ENCODE measurements at places on chromosomes 6 and 20. TPM values are rescaled to one million over a fixed set of nuclear protein-coding genes. Genes with fewer than 3 reads are reported as not detected.
A peak's percentile ranks its signal among the peaks of the same experiment; 100 is the strongest.

- peak; percentile 18 for DNase-seq
Measured at GRCh38 chr6:140871911-140872310, 1260.8 kb upstream of the GJE1 start.

Gene COL21A1
- 0.06 TPM for total RNA-seq

Gene OPRL1
- total RNA-seq: 0.51 TPM

- no peak for DNase-seq
Measured at GRCh38 chr6:64712606-64713005, 994.4 kb downstream of the EYS start.

Gene SCRT2
- not detected for total RNA-seq

- no peak for DNase-seq
Measured at GRCh38 chr6:154012852-154013251, 26.2 kb upstream of the OPRM1 start.

DNA sequence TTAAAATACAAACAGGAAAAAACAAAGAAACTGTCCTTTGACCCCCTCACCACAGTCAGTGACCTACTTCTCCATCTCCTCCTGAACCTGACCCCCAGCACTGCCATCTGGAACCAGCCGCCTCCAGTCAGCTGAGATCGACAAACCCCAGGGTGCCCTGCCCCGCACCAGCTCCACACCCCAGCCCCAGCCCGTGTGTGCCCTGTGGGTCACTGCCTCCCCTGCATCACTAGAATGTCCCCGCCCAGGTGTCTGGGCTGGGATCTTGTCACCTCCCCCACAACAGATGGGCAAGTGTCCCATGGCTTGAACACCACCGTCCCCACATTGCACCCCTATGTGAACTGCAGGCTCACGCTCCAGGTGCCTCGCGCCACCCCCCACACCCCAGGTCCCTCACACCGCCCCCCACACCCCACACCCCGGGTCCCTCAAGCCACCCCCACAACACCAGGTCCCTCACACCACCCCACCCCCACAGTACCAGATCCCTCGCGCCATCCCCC, 13.3 kb downstream of the TAF4 start:
- no peak for DNase-seq

- no peak for DNase-seq
Measured at GRCh38 chr20:36454698-36455427, 86.5 kb upstream of the MYL9 start.

DNA sequence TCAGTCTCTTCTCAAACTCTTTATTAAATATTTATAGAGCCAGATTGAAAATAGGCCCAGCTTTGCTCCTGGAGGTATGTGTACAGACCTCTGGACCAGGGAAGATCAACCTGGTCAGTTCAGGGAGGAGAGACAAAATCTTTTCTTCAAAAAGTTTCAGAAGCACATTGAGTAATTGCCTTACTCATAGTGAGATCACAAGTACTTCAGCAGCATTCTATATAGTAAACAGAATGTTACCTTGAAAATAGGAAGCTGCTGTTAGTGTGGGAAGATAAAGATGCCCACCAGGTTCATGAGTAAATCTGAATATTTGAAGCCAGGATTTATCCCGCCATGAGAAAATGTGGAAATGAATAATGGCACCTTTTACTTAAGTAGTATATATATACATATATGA, 665.9 kb upstream of the CITED2 start:
- DNase-seq: no peak

DNA sequence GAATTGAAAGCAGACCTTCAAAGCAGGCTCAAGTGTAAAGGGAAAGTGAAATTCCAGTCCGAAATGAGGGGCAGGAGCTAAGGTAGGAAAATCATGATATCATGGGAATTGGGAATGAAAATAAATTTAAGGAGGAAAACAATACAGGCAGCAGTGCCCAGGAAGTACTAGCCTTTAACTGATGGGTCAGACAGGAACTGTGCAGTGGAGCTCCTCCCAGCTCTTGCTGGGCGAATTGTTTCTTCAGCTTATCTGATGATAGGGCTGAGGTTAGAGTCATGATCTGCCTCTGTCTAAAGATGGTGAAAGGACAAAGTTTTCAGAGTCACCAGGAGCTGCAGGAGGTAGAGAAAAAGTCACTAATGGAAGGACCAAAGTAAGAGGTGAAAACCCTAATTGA, 457.9 kb upstream of the PTCHD4 start:
- DNase-seq: peak; percentile 6

Gene RSPO3
- total RNA-seq: not detected

Gene LTB
- not detected for total RNA-seq

GRCh38 chr6:143098054-143098671, 37.5 kb downstream of the AIG1 start:
- DNase-seq: no peak

DNA sequence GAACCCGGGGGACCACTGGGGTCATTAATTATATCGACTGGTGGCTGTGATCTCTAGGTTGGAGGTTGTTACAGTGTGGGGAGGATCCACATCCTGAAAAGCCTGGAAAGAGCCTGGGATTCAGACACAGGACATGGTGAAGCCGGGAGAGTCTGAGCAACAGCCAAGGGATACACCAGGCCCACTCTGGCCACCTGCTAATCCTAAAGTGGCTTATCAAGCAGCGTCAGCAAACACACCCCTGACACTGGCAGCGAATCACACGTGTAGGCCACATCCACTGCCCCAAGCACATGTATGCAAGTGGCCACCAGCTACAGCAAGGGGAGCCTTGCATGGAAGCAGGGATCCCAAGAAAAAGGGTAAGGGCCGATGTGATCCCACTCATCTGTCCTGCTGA, 41.0 kb downstream of the GFOD1 start:
- DNase-seq: no peak

- DNase-seq: no peak
Measured at GRCh38 chr6:148971031-148971927, 224.4 kb downstream of the UST start.

- DNase-seq: no peak
Measured at GRCh38 chr20:8807480-8808201, 261.2 kb upstream of the PLCB4 start.

- DNase-seq: no peak
Measured at GRCh38 chr6:130882370-130882769, 55.2 kb downstream of the SMLR1 start.

DNA sequence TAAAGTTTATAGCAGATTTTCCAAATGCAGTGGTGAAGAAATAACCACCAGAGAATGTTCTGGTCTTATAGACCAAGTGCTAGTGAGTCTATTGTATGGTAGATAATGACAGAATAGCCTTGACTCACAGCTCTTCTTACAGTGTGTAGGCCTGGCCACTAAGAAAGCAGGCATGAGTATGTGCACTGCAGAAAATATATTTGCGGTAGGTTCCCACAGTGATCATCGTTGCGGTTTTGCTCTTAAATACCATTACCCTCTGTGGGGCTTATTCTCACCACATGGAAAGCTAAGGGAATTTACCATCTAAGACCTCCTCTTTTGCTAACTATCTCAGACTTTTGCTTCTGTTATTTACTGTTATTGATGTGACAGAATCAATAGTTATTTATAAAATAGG, 212.3 kb upstream of the SYNDIG1 start:
- peak; percentile 1 for DNase-seq

Gene TTK
- total RNA-seq: 180 TPM

GRCh38 chr20:49668181-49668877, 45.3 kb downstream of the B4GALT5 start:
- DNase-seq: no peak

DNA sequence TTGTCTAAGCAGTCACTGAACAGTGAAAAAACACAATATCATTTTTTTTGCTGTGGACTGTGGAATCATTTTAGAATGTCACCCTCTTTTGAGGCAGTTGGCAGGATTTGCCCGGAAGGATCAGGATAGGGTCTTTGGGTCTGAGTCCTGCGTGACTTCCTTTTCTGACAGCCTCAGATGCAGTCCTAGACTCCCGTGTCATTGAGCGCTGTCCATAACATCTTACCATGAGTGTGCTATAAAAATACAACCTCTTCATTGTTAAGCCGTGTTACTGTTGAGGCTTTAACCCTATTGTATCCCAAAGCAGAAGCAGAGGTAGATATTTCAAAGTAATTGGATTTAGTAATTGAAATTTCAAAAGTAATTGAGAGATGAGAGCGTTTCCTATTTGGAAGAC, 30.6 kb downstream of the ARID1B start:
- DNase-seq: no peak

Gene TMX4
- 10.2 TPM for total RNA-seq

GRCh38 chr6:100266494-100267401, 198.0 kb downstream of the SIM1 start:
- DNase-seq: no peak

DNA sequence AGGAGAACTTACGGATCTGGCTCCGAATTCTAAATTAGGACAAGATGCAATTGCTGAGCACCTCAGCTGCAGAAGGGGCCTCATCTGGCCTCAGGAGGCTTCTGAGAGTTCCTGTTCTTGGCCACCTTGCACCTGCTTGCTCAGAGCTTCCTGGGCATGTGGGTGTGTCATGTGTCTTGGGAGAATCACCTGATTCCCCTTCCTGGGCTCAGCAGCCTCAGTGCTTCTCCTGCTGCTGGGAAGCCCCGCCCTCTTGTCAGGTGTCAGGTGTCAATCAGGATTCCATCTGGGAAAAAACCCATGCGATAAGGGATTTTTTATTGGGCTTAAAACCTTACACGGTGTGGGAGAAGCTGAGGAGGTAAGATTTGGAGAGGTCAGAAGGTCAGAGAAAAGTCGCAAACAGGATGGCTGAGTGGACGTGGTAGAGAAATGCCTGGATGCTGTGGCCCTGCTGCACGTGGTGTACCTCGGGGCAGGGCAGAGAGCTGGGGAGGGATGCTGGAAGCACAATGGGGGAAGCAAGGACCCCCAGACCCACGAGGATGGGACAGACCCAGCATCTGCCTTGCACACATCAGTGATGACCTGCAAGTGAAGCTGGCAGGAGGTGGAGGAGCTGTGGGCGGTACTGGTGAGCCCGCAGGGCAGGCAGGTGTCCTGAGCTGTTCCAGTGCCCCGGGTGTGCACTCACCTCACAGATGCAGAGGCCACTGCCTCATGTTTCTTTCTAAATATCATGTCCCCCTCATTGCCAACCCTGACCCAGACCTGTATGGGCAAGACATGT, 170.8 kb downstream of the CDH4 start:
- DNase-seq: no peak

Gene CDH26
- 0.29 TPM for total RNA-seq

DNA sequence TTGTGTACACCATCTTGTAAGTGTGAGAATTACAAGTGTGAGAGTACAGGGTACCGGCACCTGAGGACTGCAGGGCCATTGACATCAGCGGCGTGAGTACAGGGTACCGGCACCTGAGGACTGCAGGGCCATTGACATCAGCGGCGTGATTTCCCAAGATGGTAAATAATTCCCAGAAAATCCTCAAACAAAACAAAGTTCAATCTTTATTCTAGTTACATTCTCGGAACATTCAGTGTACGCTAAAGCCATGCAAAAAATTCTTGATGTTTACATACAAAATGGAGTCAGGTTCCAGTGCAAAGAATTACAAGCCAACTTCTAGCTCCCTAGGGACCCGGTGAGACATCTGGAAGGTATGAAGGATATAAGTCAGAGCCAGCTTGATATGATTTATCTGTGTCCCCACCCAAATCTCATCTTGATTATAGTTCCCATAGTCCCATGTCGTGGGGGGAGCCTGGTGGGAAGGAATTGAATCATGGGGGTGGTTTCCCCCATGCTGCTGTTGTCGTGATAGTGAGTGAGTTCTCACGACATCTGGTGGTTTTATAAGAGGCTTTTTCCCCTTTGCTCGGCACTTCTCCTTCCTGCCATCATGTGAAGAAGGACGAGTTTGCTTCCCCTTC, 172.7 kb downstream of the TTLL2 start:
- no peak for DNase-seq

- DNase-seq: peak; percentile 17
Measured at GRCh38 chr6:56072856-56073255, 174.5 kb downstream of the COL21A1 start.

GRCh38 chr20:2705931-2706645, 13.5 kb downstream of the EBF4 start:
- no peak for DNase-seq

Gene NOL4L
- total RNA-seq: 11.8 TPM

Gene FRK
- total RNA-seq: 0.57 TPM

Gene BICRAL
- 3.0 TPM for total RNA-seq

GRCh38 chr6:35417979-35418661, 34.0 kb upstream of the FANCE start:
- no peak for DNase-seq

Gene CDH4
- total RNA-seq: 2.1 TPM

Gene NCR2
- not detected for total RNA-seq

Gene CRYBG1
- total RNA-seq: 14.1 TPM

Gene UNC93A
- total RNA-seq: not detected

Gene VSX1
- not detected for total RNA-seq

Measured in Daoy (cell line).